IPS DF 19.7 (cell line): ENCODE measurements at places on chromosomes 13 and 19.

GRCh38 chr13:62035981-62036380, 620.3 kb upstream of the PCDH20 start:
- DNase-seq, result no peak

DNA sequence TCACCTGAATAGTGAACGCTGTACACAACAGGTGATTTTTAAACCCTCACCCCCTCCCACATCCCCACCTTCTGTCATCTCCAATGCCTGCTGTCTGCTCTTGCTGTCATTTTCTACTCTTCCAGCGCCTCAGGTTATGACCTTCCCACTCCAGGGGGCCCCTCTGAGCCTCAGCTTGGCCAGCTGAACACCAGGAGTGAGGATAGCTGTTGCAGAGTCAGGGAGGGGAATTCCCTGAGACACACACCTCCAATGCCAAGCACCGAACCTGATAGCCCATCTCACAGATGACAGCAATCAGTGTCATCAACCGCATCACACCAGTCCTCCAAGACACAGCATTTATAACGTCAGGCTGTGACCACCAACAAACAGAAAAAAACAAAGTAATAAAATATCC, 193.5 kb downstream of the ZNF536 start:
- DNase-seq, result no peak

GRCh38 chr19:33476151-33476707, 45.4 kb downstream of the PEPD start:
- DNase-seq, result no peak

- no peak for DNase-seq
These were observed 1657.5 kb downstream of the SLITRK1 start for GRCh38 chr13:82224806-82225205.

DNA sequence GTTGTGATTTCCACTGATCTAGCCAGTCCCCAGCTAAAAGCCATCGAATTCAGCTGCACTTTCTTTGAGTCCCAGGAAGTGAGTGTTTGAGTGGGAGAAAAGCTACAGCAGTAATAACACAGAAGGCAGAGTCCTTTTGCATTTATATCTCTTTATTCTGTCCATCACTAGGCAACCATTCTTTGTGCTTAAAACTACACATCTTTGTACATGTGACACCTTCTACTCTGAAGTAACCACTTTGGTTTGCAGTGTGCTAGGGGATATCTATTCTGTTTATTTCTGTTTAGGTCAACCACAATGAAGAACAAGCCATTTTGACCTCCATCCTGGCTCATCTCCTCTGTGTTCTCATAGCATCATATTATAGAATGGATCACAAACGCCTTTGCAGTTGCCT, 226.0 kb upstream of the SERP2 start:
- DNase-seq, result no peak

GRCh38 chr19:46785980-46786235, 2.5 kb downstream of the SLC1A5 start:
- no peak for DNase-seq
